ENCODE measurements at places on chromosomes 3 and 15. TPM values are rescaled to one million over a fixed set of nuclear protein-coding genes. Genes with fewer than 3 reads are reported as not detected.

Gene CTXND1
- total RNA-seq, result not detected

Gene SLTM
- 132 TPM for total RNA-seq

Gene PEAK1
- total RNA-seq, result 21.2 TPM

Gene ZDHHC23
- 25.2 TPM for total RNA-seq

GRCh38 chr3:108388136-108389132, 92.1 kb downstream of the HHLA2 start:
- H3K4me3 ChIP-seq, result no peak overlapping the region
- H3K4me1 ChIP-seq, result peaks cover 3% of the 10 kb centered on the region
- no peaks in the 10 kb centered on the region for H3K36me3 ChIP-seq
- H3K27me3 ChIP-seq, result no peaks in the 10 kb centered on the region

- no peaks in the 10 kb centered on the region for H3K27me3 ChIP-seq
- DNase-seq, result no peak
- no peaks in the 10 kb centered on the region for H3K4me1 ChIP-seq
- H3K4me3 ChIP-seq, result no peak overlapping the region
- H3K36me3 ChIP-seq, result peaks cover 66% of the 10 kb centered on the region
These were observed 94.3 kb downstream of the RPL39L start for GRCh38 chr3:187044867-187045552.

- H3K27ac ChIP-seq, result no peak overlapping the region
- no peaks in the 10 kb centered on the region for H3K4me1 ChIP-seq
- H3K36me3 ChIP-seq, result peaks cover 24% of the 10 kb centered on the region
- no peaks in the 10 kb centered on the region for H3K27me3 ChIP-seq
- H3K4me3 ChIP-seq, result no peak overlapping the region
- DNase-seq, result no peak
These were observed 15.7 kb upstream of the ESYT3 start for GRCh38 chr3:138418601-138419206.

Measured in H9 (cell line).